Heart right ventricle (tissue), 16 donors: ENCODE measurements at places on chromosomes 12 and 14.

GRCh38 chr12:81570234-81570633, 188.9 kb downstream of the PPFIA2 start:
- DNase-seq, result no peak

GRCh38 chr12:16611146-16611545, 5.2 kb upstream of the LMO3 start:
- no peak for DNase-seq

GRCh38 chr14:96050482-96050881, 11.3 kb downstream of the C14orf132 start:
- DNase-seq, result no peak

GRCh38 chr12:124296295-124296915, 1.5 kb downstream of the RFLNA start:
- DNase-seq, result no peak

- no peak for DNase-seq
Observed at GRCh38 chr12:15636060-15636890, 152.9 kb downstream of the EPS8 start.
